ENCODE measurements at places on chromosomes 13 and 19.

DNA sequence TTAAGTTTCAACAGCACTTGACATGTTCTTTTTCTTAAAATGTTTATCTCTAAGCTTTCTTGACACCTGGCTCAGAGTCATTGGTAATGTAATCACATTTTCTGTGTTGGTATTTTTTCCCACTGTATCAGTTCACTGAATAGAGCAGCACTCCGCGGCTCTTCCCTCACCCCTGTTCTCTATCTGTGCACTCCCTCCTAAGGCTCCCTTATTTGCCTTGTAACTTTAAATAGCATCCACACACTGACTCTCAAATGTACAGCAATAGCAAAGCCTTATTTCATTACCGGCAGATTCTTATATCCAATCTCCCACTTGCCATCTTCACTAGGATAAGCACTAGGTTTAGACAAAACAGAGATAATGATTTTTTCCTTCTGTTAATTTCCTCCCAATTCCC is 935.5 kb upstream of the SLC10A2 start:
- no peak for DNase-seq

- DNase-seq: no peak
Measured at GRCh38 chr13:33377825-33378224, 92.3 kb upstream of the STARD13 start.

DNA sequence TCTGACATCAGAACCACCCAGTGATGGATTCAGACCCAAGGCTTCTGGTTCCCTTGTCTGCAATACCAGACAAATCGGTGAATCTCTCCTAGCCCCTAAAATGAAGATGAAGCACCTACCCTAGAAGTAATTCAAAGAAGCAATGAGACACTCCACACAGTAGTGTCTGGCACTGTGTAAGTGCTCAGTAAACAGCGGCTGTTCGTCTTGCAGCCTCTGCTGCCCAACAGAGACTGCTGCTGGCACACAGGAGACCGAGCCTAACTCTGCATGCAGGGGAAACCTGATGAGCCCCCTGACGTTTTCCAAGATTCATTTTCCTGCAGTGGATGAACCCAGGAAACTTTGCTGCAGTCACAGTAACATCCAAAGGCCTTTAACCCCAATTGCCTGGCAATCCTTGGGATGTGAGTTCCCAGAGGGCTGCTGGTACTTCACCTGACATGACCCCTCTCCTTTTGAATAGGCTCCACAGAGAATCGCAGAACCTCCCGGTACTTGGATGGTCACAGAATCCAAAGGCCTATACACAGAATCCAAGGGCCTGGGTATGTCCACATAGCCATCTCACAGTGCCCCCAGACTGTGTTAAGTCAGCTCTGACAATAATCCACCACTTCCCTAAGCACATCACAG is 6.7 kb downstream of the MED26 start:
- no peak for DNase-seq

- no peak for DNase-seq
Measured at GRCh38 chr13:29129616-29130015, 309.5 kb downstream of the MTUS2 start.

DNA sequence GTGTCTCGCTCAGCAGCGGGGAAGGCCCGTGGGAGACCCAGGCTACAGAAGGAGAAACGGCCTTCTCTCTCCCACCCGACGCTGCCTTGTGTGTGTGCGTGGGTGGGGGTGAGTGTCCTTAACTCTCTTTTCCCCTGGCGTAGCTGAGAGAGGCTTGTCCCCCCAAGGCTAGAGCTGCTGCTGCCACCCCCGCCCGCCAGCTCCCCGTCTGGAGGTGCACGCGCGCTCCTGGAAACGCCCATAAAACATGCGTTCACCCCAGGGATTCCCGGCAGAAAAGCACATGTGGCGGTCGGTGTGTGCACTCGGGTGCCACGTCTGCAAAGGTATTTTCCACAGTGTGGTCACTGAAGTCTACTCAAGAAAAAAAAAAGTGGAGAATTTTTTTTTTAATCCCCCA is 36.1 kb downstream of the GADD45B start:
- no peak for DNase-seq

DNA sequence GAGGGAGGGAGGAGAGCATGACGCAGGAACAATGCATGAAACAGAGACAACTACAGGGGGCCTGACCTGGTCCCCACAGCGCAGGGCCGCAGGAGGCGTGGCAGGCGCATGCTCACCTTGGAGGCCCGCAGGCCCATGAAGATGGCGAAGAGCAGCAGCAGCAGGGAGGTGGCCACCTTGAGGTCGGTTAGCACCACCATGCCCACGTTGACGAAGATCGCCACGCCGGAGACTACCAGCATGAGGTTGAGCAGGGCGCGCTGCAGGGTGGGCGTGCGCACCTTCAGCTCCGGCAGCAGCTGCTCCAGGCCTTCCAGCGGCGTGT is 17.0 kb downstream of the EMP3 start:
- DNase-seq: no peak

- DNase-seq: no peak
Measured at GRCh38 chr19:708154-709143, at the start of gene PALM. TSS of gene PALM (plus strand) at chr19:708935. CDS start at chr19:709147, 212 bp downstream.

DNA sequence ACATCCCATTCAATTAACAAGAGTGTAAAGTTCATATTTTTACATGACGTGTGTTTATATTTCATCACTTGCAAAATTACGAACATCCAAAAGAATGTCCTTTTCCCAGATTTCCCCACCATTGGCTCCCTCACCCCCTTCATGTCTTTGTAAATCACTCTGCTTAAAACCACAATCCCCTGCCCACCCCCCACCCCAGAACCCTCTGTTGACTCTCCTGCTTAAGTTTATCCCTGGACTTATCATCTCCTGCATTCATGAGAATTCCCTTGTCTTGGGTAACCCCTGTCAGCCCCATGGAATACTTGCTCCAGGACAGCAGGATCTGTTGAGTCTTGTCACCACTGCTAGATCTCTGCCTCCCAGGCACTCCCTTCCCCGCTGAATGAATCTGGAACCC is 109.9 kb downstream of the COL4A1 start:
- no peak for DNase-seq

DNA sequence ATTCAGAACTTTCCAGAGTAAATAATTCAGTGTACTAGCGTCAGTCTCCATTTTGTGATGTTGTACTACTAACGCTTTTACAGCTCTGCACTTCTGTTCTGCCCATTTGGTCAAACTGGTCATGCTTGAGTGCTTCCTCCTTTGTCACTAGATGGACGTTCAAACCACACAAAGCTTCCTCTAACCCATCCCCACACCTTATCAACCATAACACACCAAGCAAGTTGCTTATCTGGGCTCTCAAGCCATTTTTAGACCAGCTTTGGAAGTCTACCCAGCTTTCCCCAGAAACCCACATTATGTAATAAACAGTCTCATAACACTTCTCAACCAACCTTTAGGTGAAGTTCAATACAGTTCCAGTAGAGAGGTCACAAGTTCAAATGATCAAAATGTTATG is 2.3 kb upstream of the ZNF347 start:
- no peak for DNase-seq

GRCh38 chr13:33218426-33218825 is 67.1 kb downstream of the STARD13 start:
- no peak for DNase-seq

DNA sequence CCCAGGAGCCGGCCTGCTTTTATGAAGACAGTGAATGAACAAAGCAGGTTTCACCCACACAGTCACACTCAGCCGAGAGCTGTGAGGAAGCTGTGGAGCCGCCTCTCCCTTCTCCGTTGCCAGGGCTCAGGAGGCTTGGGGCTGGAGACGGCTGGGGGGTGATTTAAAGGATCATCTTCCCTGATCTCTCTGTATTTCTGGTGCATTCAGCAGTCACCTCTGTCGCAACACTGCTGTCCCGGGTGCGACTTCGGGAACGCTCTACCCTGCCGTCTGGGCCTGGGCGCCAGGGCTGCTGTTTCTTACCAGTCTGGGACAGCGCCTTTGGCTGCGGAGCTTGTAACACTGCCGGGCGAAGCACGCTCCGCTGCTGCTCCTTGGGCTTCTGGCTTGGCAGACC is 18.1 kb downstream of the CAPS start:
- DNase-seq: no peak

- DNase-seq: no peak
Measured at GRCh38 chr19:42280815-42281145, 11.7 kb downstream of the CIC start.

DNA sequence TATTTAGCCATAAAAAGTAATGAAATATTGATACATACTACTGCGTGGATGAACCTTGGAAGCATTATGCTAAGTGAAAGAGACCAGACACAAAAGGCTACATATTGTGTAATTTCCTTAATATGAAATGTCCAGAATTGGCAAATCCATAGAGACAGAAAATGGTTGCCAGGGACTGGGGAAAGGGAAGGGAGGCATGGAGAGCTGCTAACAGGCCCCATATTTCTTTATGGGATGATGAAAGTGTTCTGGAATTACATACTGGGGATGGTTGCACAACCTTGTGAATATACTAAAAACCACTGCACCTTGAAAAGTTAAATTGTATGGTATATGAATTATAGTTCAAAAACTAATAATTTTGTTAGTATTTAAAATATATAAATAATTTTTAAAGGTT is 3.6 kb downstream of the IFT88 start:
- DNase-seq: no peak

All from NCI-H187 treated with DMSO at 0.1 percent for 48 hours (cell line).